ENCODE measurements at places on chromosomes 12 and 14.
A peak's percentile ranks its signal among the peaks of the same experiment; 100 is the strongest.

DNA sequence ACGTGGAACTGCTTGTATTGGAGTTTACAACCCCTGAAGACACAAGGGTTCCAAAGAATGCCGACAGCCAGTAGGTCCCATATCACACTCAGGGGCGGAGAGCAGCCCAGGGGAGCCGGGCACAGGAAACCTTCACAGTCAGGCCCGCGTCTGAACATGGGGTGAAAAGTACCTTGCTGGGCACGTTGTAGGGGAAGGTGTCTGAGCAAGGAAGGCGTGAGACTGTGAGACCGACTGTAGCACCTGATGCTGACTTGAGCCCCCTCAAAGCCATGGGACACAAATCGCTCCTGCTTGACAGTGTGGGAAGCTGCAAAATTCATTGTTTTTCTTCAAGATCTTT lies 14.7 kb downstream of the RIMBP2 start:
- DNase-seq = no peak

DNA sequence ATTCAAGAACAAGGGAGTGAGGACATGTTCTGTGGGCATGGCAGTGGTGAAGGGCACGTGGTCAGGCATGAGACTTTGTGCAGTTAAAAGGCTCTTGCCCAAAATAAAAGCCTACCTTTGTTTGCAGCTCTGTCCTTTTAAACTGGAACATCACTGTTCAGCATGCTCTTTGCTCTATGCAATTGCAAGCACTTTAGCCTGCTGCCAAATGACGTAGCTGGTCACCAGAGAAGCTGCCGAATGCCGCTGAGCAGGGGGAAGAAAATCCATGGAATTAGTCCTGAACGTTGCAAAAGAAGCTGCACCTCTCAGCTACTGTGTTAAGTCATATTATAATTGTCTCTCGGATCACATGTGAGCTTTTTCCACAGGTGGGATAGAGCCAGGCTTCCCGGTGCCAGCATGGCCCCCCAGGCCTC lies 176.3 kb upstream of the DIO2 start:
- DNase-seq = no peak

DNA sequence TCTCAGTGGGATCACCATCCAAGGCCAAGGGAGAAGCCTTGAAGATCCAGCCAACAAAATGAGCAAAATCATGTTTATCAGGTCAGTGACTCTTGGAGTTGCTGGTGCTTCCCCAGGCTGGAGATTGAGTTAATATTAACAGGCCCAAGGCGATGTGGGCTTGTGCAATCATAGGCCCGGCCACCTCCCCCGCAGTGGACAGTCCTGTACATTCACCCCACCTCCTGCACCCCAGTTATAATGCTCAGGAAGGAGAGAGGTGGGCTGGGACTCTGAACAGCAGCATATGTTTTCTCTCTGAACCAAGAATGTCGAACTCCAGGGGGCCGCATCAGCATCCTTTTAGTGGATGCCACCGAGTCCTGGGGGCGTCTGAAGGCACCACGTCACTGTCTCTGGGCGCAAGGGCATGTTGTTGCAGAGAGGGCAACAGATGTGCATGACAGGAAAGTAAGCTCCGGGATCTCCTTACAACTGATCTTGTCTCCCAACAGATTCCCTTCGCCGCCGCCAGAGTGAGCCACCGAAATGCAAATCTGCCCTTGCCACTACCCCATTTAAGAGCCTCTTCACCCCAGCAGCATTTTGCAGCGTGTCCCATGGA lies 32.2 kb upstream of the SERPINA6 start:
- no peak for DNase-seq

DNA sequence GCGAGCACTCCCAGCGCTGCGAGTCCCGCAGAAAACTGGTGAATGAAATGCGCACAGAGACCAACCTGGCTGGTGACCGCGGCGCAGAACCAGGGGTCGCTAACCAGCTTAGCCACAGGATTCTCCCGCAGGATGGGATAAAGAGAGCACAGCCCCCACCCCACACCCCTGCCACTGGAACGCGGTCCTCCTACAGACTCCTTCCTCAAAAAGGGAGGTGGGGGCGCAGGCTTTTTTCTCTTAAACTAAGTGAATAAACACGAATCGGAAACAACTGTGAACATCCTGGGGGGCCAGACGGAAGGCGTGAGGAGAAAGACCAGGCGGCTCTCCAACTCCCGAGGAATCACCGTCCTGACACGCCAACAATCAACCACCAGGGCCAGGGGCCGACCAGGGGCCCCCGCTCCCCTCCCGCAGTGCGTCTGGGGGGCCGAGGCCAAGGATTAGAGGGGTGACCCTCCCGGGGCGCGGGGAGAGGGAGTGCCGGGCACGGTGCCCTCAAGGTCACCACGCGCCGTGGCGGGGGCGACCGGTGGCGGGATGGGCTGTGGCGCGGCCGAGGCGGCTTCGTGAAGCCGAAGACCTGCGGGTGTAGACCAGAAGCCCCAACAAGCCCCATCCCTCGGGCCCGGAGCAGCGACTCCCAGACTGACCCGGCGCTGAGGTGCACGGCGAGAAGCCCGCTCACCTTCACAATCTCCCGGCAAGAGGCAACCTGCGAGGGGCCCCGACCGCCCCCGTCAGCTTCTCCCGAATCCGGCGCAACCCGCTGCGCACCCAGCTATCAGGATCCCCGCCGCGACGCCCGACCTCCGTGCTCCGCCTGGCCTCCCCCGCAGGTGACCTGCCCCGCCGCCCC lies 704 bp downstream of the ATP2B1 start:
- DNase-seq = peak; percentile 40

- no peak for DNase-seq
Observed at GRCh38 chr12:42085594-42085993, 59.1 kb downstream of the GXYLT1 start.

- DNase-seq = no peak
Observed at GRCh38 chr14:61368114-61368710, 46.8 kb downstream of the PRKCH start.

DNA sequence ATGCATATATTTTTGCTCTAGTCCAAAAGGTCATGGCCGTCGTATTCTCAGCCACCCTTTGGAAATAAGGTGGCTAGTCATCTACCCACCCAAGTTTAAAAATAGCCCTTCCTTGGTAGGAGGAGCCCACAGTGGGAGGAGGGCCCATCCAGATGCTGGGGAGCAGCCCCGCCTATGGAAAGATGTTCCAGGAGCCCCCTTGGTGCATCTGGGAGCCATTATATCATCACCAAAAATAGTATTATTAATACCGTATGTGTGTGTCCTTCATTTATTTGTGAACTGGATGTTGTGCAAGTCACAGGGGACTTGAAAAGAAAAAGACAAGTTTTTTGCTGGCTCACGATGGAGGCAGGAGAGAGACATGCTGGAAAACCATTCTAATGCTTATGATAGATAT lies 34.0 kb downstream of the EMP1 start:
- DNase-seq = no peak
